ENCODE measurements at places on chromosomes 6 and 20.
A peak's percentile ranks its signal among the peaks of the same experiment; 100 is the strongest.

DNA sequence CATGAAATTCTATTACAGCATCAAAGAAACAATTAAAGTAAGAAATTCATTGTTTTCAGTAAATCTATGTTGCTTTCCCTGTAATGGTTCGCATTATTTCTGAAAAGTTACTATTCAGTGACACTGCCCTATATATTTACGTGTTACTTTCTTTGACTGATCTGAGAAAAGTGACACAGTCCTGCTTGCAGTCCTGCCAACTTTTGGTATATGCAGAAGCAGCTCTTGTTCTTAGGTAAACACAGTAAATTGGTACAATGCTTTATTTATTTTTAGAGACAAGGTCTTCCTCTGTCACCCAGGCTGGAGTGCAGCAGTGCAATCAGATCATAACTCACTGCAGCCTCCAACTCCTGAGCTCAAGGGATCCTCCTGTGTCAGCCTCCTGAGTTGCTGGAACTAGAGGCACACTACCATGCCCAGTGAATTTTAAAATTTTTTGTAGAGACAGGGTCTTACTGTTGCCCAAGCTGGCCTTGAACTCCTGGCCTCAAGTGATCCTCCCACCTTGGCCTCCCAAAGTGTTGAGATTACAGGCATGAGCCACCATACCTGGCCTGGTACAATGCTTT lies 151.3 kb downstream of the AKAP7 start:
- DNase-seq = no peak

- DNase-seq = peak; percentile 29
Measured at GRCh38 chr6:132929141-132929540, 114.8 kb downstream of the RPS12 start.

DNA sequence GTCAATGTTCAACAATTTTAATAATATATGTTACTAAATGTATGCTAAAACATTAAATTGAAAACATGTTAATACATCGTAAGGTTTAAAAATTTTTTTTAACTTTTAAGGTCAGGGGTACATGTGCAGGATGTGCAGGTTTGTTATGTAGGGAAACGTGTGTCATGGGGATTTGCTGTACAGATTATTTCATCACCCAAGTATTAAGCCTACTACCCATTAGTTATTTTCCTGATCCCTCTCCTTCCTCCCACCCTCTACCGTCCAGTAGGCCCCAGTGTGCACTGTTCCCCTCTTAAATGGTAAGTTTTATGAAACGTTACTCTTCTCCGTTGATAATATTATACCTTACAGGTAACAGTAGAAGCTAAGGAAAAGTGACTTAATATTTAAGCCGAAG lies 15.8 kb downstream of the PDE7B start:
- no peak for DNase-seq

- DNase-seq = peak; percentile 64
Measured at GRCh38 chr6:107600936-107601335, 111.0 kb downstream of the SOBP start.

- DNase-seq = no peak
Measured at GRCh38 chr6:168403370-168404005, 37.5 kb upstream of the SMOC2 start.

DNA sequence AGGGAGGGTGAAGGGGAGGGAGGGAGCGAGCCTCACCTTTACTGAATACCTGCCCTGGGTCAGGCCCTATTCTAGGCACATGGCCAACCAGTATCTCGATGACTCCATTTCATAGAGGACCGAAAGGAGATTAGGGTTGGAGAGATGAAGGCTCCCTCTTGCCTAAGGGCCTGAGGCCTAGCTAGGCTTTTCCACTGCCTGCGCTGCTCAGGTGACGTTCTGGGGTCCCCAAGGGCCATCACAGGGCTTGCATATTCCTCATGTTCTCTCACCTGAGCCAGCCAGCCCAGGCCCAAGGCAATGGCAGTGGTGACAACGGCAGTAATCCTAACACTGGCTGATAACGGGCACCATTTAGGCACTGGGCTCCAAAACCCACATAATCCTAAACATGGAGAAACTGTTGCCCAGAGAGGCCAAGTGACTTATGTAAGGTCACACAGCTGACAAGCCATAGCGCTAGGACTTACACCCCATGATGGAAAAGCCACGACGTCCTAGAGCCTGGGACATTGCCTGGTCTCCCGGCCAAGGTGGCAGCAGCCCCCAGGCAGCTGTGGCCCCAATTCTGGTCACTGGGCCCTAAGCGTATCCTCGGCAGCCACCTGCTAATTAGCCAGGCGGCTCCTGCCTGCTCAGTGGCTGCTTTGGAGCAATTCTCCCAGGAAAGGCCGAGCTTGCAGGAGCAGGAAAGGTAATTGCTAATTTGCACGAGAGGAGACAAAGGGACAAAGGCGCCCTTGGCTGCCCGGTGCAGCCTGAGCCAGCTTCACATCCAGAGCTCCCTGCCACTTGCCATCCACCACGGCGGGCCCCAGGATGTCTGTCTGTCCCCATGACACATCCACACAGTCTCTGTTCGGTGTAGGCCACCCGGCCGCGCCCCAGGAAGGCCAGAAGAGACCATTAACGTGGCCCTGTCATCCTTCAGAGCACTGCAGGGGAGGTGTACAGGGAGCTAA lies 21.5 kb downstream of the NOL4L start:
- DNase-seq = no peak

- no peak for DNase-seq
Measured at GRCh38 chr6:154478021-154478700, 32.3 kb downstream of the CNKSR3 start.

- no peak for DNase-seq
Measured at GRCh38 chr20:13336308-13337089, 115.4 kb downstream of the ISM1 start.

DNA sequence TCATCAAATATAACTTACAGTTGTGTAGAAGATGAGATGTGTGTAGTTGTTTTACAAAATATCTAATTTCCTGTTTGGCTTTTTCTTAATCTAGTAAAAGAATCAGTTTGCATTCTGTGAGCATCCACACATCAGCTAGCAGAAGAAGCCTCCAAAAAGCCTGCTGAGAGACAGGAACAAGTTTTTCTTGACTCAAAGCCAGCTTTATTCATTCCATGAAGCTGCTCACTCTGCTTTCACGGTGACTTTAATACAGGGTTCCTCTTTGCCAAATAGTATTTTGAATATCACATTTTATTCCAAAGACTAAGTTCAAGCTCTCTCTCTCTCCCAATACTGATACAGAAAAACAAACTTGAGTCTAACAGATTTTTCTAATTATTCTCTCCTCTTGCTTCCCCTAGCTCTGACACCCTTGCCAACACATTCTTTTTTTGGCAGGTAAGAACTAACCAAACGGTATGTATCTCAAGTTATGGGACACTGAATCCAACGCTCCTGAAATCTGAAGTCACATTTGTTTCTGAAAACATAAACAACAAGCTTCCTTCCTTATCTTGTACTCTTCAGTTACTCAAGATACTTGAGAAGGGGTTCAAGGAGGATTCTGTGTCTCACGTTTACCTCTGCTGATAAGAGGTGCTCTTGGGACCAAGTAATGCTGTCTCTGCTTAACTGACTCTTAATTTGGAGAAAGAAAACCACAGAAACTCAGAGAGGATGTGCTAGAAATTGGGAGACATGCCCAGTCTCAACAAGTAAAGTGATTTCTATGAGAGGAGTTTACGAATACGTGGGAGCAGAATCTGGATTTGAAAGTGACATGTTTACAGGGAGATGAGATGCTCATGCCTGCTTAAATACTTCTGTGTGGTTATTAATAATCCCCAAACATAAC lies 184.2 kb upstream of the SPTLC3 start:
- DNase-seq = no peak

DNA sequence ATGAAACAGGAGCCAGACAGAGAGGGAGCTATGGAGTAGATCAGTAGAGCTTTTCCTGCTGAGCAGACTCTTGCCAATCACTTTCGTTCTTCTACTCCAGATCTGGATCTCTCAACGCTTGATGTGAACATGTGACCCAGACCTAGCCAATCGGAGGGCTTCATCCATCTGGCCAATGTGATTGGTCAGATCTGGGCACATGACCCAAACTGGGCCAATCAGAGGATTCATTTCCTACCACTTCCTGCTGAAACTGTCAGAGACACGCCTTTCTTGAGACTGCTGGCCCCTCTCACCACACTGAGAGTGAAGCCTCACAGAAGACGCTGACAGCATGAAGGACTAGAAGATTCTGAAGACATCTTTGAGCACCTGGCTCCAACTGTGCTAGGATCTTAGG lies 44.2 kb upstream of the ZMYND8 start:
- no peak for DNase-seq

DNA sequence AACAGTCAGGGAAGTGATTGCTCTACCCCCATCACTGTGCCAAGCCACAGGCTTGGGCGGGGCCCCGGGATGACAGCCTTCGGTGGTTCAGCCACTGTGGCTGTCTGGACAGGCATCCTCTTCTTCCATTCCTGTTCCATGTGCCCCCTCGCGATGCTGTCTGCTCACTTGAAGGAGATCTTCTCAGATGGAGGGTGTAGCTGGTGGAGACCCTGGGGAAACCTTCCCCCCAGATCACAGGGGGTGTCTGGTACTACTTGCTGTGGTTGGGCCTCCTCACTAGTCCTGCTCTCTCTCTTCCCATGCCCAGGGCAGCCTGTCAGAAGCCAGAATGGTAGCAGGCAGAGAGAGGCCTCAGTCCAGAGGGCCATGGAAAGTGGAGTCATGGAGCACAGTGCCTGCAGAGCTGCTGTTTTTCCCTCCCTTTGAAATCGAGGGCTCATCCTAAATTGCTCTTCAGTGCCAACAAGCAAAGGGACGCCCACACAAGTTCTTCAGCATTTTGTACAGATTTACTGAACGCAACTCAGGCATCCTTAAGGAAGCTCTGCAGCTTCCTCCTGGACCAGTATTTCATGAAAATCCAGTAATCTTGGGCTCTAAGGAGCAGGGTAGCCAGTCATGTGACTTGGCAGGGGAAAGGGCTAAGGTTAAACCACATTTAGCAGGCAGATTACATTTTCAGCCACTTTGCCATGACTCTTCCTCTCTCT lies 326.6 kb downstream of the ZFAND3 start:
- peak; percentile 12 for DNase-seq

DNA sequence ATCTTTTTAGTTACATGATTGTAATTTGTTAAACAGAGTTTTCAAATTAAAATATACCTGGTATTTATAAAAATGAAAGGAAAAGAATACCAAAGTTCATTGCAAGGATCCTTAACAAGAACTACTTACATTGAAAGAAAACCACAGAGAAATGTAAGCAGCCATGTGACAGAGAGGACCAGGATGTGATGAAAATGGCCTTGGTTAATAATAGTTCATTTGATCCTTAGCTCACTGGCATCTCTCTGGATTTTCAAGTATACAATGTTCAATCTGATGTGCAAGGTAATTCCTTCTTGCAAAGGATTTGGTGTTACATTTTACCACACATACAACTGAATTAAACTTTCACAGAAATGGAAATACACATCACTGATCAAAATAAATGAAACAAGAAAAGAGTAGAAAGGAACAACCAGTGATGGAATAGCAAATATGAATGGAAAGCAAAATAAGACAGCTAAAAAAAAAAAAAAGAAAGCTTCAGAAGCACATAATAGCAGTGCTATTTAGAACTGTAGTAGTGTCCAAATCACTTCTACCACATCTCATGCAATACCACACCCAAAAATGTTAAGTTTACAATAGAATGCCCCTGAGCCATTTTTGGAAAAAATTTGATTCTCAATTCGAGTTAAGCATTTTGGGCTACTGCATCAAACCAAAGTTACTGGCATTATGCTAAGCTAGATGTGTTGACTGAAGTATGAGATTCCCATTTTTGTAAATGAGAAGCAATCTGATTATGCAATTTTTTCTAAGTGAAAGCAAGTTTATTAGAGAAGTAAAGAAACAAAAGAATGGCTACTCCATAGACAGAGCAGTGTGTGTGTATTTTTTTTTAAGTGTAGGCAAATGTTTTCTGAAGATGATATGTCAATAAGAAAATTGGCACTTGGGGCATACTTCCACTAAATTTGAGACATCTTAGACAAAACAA lies 22.6 kb upstream of the HLA-A start:
- DNase-seq = no peak

GRCh38 chr6:161422710-161423680 lies 149.1 kb upstream of the AGPAT4 start:
- DNase-seq = peak; percentile 61

DNA sequence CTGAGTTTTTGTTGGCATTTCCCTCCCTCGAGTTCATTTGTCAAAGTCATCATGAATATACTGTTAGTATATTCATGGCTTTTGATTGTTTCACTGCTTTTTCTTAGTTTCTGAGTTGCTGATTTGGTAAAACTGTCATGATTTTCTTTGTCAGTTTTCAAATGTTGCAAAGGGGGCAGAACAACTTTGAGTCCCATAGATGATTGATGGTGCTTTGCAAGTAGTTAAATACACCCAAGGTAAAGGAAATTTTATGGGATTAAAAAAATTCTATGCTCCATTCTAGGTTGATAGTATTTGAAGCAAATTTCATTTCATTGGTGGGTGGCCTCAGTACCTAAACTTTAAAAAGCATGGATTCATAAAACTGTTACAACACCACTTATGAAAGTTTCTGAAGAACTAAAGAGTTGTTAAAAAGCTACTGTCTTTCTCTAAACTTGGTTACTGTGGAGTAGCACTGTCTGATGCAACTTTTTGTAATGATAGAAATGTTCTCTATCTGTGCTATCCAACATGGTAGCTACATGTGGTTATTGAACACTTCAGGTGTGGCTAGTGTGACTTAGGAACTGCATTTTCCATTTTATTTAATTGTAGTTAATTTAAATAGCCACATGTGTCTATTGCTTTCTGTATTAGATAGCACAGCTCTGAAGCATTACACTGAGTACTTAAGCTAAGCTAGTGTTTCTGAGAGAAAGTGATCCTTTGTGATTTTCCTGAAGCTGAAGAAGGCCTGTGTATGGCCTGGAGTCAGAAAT lies 153.6 kb downstream of the ZFAND3 start:
- peak; percentile 66 for DNase-seq

DNA sequence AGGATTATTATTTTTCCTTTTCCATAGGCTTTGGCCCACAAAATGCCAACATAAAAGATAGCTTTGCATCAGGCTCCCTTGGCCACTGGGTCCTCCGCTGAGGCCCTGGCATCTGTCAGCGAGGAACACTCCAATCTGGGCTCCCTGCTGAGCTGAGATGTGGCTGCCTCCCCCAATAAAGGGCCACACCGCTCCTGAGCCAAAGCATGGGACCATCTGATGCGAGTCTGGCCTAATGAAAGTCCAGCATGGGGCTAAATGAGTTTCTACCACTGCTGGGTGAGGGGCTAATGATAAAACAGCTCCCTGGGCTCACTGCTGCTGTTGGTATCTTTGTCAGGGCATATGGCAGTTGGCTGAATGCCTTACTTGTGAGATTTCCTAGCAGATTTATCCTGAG lies 817.5 kb upstream of the SLC35B3 start:
- no peak for DNase-seq
